IPS-NIHi11 (cell line): ENCODE measurements at places on chromosomes 4 and X.

- no peak for DNase-seq
These were observed 168.2 kb downstream of the C4orf33 start for GRCh38 chr4:129264008-129264657.

DNA sequence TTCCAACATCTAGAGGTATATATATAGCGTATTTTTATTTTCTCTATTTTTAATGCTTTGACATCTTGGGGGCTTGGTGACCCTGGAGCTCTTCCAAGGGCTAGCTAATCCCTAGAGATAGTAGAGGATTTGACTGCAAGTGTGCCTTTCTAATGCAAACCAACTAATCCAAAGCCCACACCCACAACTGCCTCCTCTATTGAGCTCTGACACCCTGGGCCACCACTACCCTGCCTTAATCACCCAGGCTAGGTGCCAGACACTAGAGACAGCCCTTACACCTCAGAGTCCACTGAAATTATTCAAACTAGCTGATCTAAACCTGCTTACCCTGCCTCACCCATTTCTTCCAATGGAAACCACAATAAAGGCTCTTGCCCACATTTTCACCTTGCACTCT is 69.6 kb upstream of the ATXN3L start:
- DNase-seq: no peak

GRCh38 chrX:134452596-134452995 is 7.4 kb upstream of the HPRT1 start:
- DNase-seq: no peak

DNA sequence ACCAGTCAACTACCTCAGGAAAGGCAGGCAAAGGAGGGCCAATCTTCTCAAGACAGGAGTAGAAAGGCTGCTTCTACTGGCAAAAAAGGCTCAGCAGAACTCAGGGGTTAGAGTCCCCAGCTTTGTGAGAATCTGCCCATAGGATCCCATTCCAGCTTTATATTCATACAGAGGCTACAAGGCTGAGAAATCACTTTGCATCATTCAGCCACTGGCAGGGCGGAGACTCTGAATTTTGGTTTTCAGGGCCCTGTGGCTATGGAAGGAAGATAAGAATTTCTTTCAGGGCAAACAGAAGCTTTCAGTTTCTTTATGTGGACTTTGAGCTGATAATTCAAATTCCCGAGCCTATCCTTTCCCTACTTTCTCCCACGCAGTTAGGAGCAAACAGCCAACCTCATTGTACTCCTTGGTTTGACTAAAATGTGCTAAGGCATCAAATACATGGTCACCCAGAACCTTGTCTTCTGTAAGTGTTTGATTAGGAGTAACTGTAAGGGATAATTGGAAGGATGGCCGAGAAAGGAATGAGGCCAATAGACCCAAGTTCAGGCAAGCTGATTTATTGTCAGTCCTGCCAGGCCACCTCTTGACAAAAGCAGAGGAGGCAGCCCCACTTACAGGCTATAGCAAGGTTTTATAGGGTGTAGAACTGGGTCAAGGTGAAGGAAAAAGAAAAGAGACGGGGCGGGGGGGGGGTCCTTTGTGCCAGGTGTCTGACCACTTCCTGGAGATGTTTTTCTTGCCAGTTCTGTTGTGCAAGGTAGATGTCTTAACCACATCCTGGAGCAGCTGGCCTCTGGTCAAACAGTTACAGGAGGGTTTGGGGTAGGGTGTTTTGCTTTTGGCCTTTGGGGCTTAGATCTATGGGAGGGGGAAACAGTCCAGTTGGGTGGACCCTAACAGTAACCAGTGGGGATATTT is 165.3 kb upstream of the PPP1R2C start:
- DNase-seq: no peak

DNA sequence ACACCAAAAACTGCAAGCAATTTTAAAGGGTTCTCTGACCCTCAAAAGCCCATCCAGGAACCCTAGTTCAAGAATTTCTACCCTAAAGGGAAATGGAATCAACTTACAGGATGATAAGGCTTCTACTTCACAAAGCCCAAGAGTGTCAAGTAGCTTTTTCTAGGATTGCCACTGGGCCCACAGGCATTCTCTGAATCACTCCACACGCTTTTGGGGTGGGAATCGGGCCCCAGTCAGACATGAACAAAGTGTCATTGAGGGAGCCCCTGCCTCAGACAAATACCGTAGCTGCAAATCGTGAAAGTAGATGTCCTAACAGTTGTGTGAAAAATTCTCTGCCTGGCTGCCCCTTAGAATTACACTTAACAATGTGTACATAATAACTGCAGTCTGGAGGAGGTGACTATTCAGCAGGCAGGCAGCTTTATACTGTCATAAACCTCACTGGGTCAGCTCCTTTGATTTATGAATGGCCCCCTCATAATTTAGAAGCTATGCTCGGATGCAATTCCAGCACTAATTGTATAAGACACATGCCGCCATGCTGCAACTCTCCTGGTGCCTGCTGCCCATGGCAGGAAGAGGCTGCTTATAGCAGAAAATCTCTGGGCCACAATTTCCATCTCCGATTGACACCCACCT is 36.7 kb downstream of the CHRDL1 start:
- no peak for DNase-seq

DNA sequence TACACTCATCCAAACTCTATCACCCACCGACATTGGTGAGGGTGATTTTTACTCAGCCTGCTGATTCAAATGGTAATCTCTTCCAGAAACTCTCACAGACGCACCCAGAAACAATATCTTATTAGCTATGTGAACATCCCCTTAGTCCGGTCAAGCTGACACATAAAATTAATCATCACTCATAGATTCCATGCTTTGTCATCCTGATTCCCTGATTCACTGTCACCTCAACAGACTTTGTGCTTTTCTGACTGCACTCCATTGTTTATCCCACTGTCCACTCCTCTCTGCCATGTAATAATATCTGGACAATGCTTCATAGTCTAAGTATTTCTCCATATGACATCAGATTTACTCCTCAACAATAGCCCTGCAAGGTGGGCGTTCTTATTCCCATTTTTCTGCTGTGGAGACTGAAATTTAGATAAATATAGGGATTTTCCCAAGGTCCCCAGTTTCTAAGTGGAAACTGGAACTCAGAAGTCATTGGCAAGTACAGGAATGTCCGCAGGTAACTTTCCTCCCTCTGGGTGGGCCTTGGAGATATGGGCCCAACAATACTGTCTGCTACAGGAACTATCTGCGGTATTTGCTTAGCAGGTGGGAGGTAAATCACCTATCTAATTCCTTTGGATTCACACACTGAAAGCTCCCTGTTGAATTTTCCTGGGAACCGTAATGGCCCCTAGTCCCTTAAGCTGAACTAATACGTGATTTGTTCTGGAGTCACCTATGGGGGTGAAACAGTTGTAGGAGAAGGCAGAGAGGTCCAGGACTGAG is 228.6 kb upstream of the BCOR start:
- no peak for DNase-seq

GRCh38 chrX:46703980-46704379 is 54.9 kb downstream of the SLC9A7 start:
- no peak for DNase-seq

DNA sequence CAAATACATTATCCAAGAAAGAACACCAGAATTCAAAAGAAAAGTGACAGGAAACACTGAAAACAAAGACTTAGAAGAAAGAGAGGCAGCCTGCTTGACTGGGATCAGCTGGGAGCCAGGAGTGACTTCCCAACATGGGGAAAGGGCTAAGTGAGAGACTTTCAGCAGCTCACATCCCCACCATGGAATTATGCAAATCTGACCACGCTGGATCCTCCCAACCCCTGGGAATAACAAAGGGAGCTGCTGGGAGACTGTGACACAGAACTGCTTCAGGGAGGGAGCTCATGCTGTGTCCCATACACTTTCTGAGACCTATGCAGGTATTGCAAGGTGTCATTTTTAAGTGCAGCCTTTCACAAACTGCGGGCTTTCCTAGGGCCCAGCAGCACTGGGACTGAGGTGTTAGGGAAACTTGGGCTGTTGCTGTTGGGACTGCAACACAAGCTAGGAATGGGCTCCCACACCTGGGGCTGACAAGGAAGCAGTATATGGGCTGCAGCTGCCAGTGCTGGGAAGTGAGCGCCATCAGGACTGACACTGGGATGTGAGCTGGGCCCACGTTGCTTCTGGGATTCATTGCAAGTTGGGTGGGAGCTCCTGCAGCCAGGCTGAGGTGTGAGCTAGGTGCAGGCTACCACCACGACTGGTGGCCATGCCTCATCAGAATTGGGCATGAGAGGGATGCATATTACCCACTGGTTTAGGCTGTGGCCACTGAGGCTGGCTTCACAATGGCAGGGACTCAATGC is 139.1 kb downstream of the KDR start:
- peak; percentile 39 for DNase-seq

DNA sequence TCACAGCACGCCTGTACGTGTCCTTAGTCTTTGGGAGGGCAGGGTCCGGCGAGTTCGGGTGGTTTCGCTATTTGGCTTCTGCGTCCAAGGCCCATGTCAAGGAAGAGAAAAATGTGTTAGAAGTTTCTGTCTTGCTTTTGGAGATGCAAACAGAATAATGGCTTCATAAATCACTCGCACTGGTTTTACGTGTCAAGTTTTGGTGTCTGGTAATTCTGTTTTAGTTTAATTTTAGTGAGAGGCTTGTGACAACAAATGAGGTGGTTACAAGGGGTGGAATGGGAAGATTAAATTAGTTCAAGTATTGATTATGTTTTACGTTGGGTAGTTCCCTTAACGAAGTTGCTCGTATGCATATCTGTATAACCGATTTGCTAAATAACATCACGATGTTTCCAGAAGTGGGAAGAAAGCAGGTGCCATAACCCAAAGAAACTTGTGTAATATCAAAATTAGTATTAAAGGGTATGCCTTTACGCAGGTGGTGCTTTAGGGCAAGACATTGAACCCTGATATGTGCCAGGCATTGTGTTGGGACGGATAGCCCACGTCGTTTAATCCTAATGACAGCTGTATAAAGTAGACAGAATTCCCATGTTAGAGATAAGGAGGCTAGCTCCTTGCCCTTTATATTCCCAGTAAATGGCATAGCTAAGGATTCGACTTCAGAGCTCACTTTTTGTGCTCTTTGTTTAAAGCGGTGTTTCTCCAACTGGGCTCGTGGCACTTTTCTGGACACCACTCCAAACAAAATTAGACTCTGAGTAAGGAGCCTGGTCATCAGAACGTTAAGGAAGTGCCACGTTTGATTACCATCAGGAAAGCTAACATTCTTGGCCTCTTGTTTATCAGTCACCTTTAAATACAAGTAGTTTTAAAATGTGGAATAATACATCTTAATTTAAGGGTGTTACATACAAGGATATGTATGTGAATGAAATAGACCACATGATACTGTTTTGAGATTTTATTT is 843 bp downstream of the RPL34 start:
- no peak for DNase-seq

GRCh38 chrX:107723511-107723910 is 52.1 kb downstream of the TSC22D3 start:
- no peak for DNase-seq

DNA sequence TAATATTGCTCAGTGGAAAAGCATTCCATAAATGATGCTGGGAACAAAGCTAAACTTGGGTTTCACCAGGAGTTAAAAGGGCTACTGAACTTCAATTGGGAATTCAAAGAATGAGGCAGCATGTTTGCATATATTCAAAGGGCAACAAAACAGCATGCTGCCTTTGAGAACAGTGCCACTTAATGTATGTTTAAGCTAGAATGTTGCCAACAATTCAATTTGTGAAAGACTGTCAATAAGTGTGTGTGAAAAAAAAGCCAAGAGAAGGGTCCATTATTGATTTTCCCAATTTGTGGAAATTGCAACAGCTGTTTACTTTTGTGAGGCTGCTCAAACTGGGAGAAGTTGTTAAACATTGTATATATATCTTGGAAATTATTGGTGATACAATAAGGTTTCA is 701.9 kb upstream of the ACTRT1 start:
- DNase-seq: peak; percentile 2

GRCh38 chrX:19446397-19446796 is 68.9 kb downstream of the MAP3K15 start:
- no peak for DNase-seq

- no peak for DNase-seq
These were observed 794.8 kb upstream of the EPHA5 start for GRCh38 chr4:66465111-66465510.

DNA sequence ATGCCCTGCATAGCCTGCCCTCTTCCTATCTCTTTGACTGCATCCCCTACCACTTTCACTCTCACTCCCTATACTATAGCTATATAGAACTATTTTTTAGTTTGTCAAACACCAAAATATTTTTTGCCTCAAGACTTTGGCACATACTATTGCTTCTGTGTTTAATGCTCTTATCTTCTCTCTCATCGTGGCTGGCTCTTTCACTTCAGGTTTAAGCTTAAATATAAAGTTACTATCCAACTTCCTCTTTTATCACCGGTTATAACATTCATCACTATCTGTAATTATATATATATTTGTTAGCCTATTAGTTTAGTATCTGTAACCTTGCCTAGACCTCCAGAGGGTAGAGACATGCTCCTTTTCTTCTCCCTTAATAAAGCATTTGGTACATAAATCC is 11.5 kb upstream of the HMGB2 start:
- DNase-seq: no peak

DNA sequence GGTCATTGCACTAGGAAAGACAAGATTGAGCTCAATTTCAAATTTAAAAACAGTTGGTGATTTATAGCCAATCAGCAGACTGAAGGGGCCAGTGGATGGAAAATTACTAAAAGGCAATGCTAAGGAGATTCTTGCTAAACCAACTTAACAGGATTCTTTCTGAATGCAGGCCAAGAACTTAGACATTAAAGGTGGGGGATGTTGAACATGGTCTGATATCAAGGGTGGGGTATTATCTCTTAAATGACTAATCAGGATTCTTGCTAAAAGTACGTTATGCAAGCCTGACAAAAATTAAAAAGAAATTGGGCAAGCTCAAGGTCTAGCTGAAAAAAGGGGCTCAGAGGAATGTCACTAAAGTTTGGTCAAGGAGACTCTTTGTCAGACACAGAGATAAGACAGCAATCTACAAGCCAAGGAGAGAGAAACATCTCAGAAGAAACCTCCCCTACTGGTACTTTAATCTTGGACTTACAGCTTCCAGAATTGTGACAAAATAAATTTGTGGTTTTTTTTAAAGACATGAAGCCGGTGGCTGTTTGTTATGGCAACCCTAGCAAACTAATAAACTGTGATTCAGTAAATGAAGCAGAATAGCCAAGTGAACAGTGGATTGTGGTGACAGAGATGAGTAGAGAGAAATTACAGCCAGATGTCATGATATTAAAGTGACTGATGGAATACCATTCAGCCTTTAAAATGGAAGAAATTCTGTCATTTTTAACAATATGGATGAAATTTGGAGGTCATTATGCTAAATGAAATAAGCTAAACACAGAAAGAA is 120.3 kb upstream of the KLHL4 start:
- no peak for DNase-seq

DNA sequence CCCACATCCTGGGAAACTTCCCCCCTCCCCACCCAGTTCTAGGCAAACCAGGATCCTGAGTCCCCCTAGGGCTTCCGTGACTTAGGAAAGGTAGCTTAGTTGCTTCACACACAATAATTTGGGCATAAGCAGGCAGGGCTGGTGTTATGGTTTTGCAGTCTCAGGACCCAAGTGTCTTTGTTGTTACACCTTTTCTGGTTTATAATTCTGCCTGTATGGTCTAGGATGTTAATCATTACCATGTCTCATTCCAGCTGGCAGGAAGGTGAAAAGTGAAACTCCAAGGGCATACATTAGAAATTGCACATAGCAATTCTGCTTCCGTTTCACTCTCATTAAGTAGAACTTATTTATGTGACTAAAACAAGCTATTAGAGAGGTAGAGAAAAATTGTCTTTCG is 16.8 kb downstream of the UGT8 start:
- no peak for DNase-seq

- DNase-seq: peak; percentile 18
These were observed 734.4 kb upstream of the PABPC4L start for GRCh38 chr4:134936014-134936413.
